ENCODE measurements at places on chromosomes 1 and 21.

GRCh38 chr21:41090981-41091380 lies 77.0 kb upstream of the BACE2 start:
- DNase-seq: no peak

DNA sequence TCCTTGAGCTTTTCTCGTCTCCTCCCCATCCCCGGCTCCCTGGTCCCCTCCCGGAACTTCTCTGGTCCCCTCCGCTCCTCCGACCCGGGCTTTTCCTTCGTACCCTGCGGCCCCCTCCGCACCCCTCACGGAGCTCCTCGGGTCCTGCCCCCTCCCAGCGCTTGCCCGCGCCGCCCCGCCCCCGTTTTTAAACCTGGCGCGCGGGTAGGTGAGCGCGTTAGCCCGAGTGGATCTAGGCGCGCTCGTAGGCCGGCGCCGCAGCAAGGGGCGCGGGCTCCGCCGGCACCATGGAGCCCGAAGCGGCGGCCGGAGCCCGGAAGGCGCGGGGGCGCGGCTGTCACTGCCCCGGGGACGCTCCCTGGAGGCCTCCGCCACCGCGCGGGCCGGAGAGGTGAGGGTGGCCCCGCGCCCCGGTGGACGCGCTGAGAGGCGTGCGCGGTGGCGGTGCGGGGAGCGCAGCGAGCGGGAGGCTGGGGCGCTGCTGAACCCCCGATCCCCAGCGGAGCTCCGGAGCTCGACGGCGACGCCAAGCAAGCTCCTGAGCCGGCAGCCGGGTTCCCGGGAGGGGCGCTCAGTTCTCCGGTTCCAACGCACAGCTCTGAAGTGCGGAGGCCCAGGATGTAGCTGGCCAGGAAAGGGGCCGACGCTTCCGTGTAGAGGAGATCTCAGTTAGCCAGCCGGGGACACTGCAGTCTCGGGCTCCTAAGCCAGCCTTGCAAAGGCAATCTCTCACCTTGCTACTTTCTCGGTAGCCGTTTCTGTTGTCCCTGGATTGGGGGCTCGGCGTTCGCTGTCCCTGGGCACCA lies at the start of gene RIPPLY3:
Gene RIPPLY3, plus strand, starts transcription at position 217 of the 806 bp plus-strand sequence. Its CDS starts 71 bp downstream, at position 288.
- DNase-seq: peak; percentile 7

DNA sequence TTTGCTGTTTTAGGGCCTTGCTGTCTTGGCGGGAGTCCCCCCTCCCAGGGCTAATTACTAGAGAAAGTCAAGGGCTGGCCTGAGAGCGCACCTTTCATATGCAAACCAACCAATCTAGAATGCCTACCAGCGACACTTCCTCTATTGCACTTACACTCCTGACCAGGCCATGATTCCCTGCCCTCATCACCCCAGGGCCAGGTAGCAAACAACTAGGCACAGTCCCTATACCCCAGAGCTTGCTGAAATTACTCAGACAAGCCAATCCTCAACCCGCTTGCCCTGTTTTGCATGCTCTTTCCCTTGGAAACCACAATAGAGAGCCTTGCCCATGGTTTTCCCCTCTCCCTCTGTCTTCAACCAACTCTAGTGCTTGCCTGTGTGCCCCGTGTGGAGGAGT lies 70.3 kb downstream of the URB2 start:
- no peak for DNase-seq

GRCh38 chr1:205470131-205470530 lies 14.3 kb upstream of the BLACAT1 start:
- no peak for DNase-seq

DNA sequence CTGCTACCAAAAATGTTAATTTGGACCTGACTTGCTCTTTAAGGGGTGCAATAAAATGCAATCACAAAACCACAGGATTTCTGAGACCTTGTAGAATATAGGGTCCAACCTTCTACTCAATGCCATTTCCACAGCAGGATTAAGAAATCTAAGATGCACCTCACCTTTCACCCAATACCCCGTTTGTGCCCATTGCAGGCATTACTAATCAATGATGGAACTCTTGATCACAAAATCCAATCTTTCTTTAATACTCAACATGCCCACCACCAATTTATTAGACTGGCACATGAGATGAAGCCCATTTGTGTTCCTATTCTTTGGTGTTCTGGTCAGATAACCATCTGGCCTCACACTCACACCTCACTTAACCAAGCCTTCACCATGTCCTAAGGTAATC lies 117.2 kb upstream of the IGSF21 start:
- no peak for DNase-seq

GRCh38 chr1:101854271-101854670 lies 142.5 kb downstream of the OLFM3 start:
- DNase-seq: no peak

GRCh38 chr1:200231787-200232231 lies 178.0 kb downstream of the ZNF281 start:
- no peak for DNase-seq

- no peak for DNase-seq
Observed at GRCh38 chr1:24709791-24710441, 35.3 kb upstream of the CLIC4 start.

DNA sequence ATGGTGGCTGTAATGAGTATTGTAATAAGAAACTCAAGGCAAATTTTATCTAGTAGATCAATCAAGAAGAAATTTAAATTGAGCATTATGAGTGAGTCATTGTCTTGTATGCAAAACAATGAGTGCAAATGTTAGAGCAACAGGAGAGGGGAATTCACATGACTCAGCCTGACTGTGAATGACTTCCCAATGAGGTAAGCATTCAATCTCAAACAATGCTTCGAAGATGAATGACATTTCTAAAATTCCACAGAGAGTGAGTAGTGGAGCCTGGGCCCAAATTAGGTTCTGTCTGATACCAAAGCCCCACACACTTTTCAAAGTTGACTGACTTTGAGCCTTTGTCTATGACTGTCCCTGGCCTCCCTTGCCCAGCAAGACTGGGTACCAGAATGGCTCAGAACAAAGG lies 738.0 kb downstream of the PTPRU start:
- no peak for DNase-seq

- no peak for DNase-seq
Observed at GRCh38 chr1:59506952-59507351, 210.1 kb downstream of the FGGY start.

- no peak for DNase-seq
Observed at GRCh38 chr1:202278751-202279150, 63.0 kb downstream of the UBE2T start.

DNA sequence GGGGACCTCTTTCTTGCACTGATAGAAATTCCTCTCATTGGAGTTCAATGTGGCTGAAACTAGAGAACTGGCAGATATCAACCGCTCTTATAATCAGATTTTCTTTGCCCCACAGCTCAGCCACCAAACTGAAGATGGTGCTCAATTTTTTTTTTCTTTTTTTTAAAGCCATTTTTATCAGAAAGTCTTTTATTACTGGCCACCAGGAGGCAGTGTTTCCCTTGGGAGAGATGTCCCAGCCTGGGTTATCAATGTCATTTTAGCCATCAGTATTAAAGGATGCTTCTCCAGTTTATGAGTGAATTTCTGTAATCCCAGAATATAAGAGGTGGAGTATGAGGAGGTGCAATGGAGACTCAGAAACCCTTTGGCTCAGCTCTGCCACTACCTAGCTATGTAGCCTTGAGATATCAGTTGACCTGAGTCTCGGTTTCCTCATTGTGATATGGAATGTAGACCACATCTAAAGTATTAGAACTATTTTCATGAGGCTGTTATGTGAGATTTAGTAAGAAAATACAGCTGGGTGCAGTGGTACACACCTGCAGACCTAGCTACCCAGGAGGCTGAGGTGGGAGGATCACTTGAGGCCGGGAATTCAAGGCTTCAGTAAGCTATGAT lies 27.6 kb downstream of the CD244 start:
- peak; percentile 17 for DNase-seq

DNA sequence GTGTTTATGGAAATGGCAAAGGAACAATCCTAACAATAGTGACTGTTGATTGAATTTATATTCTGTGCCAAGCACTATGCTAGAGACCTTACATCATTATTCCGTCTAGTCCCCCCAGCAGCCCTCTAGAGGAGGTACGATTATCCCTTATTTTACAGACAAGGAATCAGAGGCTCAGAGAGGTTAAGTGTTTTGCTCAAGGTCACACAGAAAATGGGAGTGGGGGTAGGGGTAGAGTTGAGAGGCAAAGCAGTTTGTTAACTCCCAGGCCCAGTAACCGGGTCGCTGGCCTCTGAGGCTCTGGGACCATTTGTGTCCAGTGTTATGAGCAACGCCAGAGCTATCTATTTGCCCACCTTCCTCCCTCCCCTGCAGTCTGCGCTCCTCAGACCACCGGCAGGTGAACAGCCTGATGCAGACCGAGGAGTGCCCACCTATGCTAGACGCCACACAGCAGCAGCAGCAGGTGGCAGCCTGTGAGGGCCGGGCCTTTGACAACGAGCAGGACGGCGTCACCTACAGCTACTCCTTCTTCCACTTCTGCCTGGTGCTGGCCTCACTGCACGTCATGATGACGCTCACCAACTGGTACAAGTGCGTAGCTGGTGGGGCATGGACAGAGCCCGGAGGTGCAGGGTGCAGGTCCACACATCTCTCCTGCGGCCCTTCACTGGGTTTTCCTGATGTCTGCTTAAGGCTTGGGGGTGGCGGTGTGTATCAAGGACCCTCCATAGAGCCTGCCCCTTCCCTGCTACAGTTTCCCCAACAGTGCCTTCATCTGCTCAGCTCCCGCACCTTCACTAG lies 19.8 kb downstream of the SERINC2 start:
- DNase-seq: no peak

- DNase-seq: peak; percentile 23
Observed at GRCh38 chr1:111909030-111909429, 80.4 kb downstream of the KCND3 start.

- no peak for DNase-seq
Observed at GRCh38 chr1:91553177-91553591, 52.5 kb downstream of the CDC7 start.

DNA sequence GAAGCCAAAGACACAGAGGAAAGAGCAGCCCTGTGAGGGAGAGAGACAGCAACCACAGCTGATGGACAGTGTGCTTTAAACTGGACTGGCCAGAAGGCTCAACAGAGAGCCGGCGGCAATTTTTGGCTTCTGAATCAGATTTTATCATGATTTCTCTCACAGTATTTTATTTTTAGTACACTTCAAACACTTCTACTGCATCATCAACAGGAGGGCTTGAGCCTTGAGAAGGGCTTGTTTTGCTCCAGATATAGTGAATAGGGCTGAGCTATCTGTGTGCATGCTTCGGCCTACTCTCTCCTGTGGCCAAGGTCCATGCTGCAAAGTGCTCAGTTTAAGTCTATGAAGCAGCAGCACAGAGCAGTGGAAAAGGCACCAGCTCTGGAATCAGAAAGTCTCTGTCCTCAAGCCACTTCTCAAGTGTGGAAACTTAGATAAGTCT lies 33.3 kb downstream of the ADCY10 start:
- no peak for DNase-seq

DNA sequence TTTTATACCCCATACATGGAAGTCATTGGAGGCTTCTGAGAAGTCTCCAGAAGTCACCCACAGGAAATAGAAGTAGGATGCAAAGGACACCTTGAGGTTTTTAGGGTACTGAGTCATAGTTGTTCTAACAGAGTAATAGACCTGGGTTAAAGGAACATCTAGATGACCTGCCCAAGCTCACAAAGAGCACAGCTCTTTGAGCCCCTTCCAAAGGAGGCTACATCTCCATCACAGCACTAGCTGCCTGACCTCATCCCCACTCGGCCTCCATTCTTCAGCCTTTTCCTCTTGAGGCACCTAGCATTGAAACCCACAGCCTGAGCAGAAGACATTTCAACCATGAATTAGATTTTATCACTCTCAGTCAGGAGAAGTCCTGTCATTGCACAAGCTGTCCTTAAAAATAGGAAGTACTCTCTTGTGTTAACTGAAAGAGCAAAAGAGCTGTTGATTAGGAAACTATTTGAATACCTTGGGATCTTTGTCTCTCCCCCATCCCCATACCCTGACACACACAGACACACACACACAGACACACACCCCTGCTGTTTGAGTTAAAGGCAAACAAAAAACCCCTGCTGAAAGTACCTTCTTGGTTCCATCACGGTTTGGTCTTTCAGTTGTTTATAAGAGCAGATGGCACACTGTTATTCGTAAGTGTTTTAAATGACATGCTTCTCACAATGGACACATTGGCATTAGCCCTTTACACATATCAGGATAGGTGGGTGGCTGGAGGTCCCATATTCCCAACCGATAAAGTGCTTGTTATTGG lies 22.2 kb downstream of the MKNK1 start:
- no peak for DNase-seq

- DNase-seq: no peak
Observed at GRCh38 chr21:31397939-31398338, 53.9 kb upstream of the TIAM1 start.

GRCh38 chr21:45581322-45581712 lies 39.1 kb upstream of the SLC19A1 start:
- no peak for DNase-seq

- peak; percentile 62 for DNase-seq
Observed at GRCh38 chr21:46188226-46189212, 4.3 kb upstream of the SPATC1L start.

GRCh38 chr1:216055004-216055403 lies 368.2 kb downstream of the USH2A start:
- DNase-seq: no peak

GRCh38 chr1:5992814-5993555 lies 760 bp upstream of the NPHP4 start:
- no peak for DNase-seq

- DNase-seq: no peak
Observed at GRCh38 chr1:108750476-108751181, 4.2 kb downstream of the STXBP3 start.

DNA sequence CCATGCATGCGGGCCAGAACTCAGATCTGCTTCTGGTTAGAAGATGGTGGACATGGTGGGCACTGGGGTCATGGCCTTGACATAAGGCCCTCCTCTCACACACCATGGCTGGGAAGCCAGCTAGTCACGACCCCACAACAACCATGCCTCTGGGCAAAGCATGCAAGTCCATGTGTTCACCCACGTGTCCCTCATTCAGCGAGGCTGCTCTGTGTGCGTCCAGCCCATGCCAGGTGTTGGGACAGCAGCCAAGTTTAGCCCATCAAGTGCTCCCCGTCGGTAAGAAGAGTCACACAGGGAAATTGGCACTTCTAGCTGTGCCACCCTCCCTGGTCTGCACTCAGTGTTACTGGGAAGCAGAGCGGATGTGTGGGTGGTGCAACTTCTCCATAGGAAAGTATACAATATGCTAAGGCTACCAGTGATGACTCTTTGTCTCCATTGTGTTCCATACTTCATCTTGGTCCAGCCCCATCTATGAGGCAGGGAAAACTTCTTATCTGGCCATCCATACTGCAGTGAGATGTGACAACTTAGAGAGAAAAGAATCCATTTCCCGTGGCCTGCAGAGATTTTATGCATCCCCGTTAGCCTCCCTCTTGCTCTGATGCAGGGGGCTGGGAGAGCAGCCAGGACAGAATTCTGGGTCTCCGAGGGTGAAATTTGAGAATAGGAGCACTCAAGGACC lies 198.0 kb downstream of the GRIK3 start:
- peak; percentile 97 for DNase-seq

DNA sequence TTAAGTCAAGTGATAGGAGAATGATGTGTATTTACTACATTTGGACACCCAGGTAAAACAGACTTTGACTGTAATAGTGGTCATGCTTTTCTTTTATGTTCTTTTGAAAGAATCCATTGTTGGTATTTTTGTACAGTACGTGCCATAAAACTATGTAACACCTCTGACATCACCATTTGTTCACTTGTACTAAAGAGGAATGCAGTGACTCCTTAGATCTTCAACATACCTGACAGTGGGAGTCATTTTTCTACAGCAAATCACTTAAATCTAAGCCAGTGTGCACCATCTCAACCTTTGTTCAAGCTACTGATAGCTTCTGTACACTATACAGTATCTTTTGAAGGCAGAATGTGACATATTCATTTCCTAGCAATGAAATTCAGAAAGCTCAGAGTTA lies 6.3 kb upstream of the PLD5 start:
- no peak for DNase-seq

GRCh38 chr1:215146240-215146975 lies 63.9 kb downstream of the KCNK2 start:
- DNase-seq: no peak

All from DMS153 (cell line).